Central memory CD4-positive, alpha-beta T cell (primary cell): ENCODE measurements at places on chromosomes 5 and 9.

GRCh38 chr9:33932078-33932807, 115.3 kb downstream of the UBE2R2 start:
- no peak for DNase-seq

DNA sequence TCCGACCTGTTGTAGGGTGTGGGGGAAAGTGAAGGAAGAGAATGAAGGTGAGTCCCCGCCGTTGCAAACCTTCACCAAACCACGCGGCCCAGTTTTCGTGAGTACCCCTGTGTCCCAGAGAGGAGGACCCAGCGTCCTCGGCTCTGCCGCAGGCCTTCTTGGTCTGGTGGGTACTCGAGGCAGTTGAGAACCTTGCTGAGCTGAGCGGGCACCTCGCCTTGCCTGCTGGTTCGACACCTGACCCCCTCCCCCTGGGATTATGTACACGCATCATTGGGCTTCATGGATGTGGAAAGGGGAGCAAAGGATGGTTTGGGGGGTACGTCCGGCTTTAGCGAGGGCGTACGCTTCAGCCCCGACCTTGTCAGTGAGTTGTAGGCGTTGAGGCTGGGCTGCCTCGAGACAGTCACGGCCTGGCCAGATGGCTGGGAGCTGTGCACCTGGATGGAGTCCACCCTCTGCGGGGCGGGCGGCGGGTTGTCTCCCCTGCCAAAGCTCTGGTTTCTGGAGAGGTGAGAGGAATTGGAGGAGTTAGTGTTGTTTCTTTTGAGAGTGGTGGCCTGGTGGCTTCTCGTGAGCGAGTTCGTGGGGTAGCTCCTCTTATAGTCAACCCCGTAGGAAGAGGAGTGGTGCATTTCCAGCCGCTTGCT, 128.1 kb downstream of the SEMA6A start:
- no peak for DNase-seq

DNA sequence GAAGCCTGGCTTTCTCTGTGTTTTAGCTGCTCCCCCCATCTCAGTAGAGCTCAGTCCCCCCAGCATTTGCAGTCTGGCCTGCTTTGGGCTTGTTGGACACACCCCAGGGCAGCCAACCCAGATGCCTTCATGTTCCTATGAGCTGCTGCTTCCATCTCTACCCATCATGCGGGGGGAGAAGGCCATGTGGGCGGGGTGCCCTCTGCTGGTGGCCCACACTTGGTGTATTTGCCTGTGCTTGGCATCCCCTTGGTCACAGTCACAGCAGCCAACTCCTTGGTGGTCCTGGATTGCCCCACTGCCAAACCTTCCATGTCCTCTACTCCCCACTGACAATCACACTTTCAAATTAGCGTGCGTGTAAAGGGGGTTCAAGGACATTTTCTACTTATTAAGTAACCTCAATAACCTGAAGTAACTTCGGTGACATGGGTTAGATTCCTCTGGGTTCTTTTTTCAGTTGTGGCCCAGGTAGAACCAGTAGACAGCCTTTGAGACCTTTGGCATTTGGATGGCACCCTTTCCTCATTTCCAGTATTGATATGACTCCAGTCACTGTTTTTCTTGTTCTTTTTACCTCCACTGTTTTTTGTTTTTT, 42.8 kb downstream of the SNX30 start:
- peak; percentile 71 for DNase-seq

DNA sequence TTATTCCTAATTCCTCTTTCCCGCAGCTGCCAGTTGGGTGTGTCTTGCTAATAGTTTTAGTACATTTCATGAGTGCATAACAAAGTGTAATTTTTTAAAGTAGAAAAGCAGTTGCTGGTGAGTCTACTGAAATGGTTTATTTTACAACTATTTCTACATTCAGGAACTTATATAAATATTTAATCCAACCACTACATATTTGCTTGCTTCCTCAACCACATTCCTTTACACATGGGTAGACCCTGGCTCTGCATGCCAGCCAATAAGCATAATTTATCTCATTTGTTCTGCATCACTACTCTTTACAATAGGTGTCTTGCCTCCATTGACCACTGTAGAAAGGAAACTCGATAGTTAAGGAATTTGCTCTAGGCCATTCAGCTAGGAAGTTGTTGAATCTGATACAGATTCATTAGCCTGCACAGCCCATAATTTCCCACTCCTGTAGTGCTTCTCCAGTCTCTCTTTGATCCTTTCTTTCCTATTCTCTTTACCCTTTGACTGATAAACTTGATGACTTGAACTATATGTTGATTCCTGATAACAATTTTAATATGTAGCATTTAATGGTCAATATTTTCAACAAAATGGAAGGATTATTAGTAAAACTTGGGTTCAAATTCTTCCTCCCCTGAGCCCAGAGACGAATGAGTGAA, 342.5 kb upstream of the ACTBL2 start:
- DNase-seq: no peak

GRCh38 chr9:76401176-76401575, 7.0 kb upstream of the RFK start:
- DNase-seq: no peak

DNA sequence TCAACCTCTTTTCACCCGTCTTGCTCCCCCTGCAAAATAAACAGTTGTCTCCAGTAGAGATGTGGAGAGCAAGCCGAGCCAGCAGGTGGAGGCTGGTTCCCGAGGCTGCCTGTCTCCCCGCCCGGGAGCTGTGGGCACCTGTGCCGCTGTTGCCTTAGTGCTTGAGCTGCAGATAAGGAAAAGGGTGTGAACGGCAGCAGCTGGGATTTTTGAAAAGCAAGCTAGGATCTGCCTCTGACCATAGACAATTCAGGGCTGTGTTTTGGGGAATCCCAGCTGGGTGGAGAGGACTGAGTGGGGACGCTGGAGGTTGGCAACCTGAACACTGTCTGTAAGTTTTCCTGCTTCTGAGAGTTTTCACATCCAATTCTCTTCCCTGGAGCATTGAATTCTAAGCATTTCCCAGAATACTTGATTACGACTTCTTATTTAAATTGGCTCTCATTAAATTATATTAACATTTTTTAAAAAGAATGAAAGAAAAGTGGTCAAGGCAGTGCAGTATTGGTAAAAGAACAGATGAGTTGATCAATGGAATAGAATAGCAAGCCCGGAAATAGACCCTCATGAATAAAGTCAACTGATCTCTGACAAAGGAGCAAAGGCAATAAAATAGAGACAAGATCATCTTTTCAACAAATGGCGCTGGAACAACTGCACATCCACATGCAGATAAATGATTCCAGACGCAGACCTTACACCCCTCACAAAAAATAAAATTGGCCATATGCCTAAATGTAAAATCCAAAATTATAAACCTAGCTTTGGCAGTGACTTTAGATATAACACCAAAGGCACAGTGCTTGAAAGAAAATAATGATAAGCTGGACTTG, 9.7 kb downstream of the WNK2 start:
- DNase-seq: no peak

- DNase-seq: no peak
Observed at GRCh38 chr5:175021321-175021720, 296.9 kb downstream of the MSX2 start.
